Activated T-helper 17 cell treated with anti-CD3 and anti-CD28 coated beads, Interleukin-2, amount 50 U/mL, for 72 hours (primary cell): ENCODE measurements at places on chromosomes 16 and 17.

DNA sequence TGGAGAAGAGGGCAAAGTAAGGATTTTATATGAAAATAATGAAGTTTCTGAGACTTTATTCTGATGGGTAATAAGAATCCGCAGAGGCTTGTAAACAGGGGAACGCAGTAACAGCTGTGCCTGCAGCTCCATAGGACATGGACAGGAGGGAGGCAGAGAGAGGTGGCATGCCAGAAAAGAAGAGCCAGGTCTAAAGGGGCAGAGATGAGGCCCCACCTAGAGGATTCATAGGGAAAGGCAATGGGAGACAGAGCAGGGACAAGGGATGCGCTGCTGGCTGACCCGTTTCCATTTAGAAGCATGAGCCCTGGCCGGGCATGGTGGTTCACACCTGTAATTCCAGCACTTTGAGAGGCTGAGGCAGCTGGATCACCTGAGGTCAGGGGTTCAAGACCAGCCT is 340.3 kb upstream of the CDH5 start:
- no peak for ATAC-seq

DNA sequence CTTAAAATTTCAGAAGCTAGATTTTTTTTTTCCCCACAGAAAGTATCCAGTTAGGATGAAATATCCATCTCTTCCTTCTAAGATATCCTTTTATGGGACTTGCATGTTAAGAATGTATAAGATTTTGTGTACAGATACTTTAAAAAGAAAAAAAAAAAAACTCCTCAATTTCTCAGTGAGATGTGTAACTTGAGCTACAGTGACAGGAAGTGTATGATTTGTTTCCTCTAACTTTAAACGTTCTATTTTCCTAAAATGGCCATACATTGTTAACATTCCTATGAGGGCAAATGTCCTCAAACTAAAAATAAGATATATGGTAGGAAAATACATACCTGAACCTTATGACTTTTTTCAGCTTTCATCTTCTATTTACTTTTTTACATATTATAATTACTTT is 8.9 kb downstream of the FBXO47 start:
- ATAC-seq, result no peak

GRCh38 chr16:73813527-73813926 is 483.1 kb upstream of the PSMD7 start:
- no peak for ATAC-seq

GRCh38 chr16:84258266-84258665 is 18.5 kb upstream of the KCNG4 start:
- ATAC-seq, result no peak

DNA sequence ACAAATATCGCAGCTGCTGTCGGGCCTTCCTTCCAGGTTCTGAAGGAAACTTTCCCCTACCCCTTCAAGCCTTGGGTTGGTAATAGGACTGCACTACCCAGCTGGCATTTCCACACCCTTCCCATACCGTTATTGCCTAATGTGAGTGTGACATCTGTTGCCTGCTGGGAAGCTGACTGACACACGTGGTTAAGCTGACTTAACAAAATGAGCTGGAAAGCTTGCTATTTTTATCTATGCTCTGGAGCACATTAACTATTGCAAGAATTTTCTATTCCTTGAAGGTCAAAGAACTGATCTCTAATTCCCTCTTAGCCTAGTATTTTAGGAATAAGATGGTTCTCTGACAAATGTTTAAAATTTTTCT is 79.5 kb downstream of the PMP22 start:
- no peak for ATAC-seq

DNA sequence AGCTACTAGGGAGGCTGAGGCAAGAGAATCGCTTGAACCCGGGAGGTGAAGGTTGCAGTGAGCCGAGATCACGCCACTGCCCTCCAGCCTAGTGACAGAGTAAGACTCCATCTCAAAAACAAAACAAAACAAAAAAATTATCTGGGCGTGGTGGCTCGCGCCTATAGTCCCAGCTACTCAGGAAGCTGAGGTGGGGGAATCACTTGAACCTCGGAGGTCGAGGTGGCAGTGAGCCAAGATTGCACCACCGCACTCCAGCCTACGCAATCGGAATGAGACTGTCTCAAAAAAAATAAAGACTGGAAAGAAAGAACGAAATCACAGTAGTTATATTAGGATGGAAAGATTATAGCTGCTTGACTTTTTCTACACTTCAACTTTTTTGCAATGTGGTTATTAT is 18.9 kb downstream of the COG1 start:
- peak; percentile 62 for ATAC-seq

DNA sequence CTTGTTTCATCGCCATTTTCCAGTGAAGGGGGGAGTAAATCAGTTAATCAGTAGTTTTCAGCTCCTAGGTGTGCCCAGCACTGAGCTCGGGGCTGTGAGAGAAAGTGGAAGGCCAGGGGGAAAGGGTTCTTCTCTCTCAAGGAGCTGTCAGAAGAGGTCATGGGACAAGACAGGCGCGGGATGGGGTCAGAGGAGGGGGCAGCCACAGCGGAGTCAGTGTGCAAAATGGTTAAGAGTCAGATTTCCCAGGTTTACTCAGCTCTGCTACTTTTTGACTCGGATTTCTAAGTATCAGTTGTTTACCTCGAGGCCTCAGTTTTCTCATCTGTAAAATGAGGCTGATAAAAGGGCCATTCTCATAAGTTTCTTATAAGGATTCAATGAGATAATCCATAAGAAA is 4.3 kb upstream of the XYLT1 start:
- peak; percentile 79 for ATAC-seq

GRCh38 chr17:78411241-78411857 is 32.9 kb downstream of the PGS1 start:
- ATAC-seq, result no peak

DNA sequence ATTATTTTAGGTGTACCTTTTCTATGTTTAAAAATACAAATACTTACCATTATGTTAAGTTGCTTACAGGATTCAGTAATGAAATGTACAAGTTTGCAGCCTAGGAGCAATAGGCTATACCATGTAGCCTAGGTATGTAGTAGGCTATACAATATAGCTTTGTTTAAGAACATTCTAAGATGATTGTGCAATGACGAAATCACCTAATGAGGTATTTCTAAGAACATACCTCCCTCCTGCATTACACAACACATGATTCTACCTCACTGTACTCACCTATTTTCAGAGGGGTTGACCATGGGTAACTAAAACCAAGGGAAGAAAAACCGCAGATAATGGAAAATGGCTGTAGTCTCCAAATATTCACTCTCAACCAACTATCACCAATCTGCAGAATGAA is 35.3 kb upstream of the TBC1D3K start:
- ATAC-seq, result no peak

- ATAC-seq, result no peak
Observed at GRCh38 chr17:14442798-14443528, 142.1 kb downstream of the HS3ST3B1 start.

- peak; percentile 27 for ATAC-seq
Observed at GRCh38 chr17:8153957-8154607, 1.9 kb upstream of the PER1 start.

DNA sequence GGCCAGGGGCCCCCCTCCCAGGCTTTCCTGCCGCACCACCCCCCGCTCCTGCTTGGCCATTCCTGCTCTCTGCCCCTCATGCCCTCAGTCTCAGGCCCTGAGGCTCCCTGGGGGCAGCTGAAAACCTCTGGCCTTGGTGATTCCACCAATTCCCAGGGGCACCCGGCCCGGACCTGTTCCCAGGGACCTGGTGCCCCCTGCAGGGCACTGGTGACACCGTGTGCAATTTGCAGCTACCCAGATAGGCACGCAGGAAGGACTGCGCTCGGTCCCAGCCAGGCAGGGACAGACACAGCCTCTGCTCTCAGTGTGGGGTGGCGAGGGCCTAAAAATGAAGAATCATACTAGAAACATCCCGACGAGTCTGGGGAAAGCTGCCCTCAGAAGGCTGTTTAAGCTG is 13.4 kb downstream of the WFDC1 start:
- peak; percentile 26 for ATAC-seq

GRCh38 chr17:10739386-10739785 is 9.6 kb upstream of the TMEM220 start:
- no peak for ATAC-seq

GRCh38 chr16:58651965-58652348 is 22.3 kb upstream of the CNOT1 start:
- no peak for ATAC-seq

GRCh38 chr16:57022445-57022844 is 33.1 kb downstream of the NLRC5 start:
- no peak for ATAC-seq

DNA sequence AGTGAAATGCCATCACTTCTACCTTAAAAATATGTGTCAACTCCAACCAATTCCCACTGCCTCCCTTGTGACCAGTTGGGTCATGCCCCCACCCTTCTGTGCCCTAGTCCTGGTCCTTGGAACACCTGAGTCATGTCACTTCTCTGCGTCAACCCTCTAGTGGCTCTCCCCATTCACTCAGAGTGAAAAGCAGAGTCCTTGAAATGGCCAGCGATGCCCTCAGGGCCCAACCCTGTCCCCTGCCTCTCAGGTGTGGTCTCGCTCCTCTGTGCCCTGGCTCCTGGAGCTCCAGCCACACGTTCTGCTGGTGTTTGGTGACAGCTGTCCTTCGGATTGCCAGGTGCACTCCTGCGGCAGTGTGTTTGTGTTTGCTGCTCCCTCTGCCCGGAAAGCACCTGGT is 89.2 kb downstream of the SPECC1 start:
- no peak for ATAC-seq

- ATAC-seq, result no peak
Observed at GRCh38 chr16:64217789-64218535, 903.9 kb downstream of the CDH11 start.

DNA sequence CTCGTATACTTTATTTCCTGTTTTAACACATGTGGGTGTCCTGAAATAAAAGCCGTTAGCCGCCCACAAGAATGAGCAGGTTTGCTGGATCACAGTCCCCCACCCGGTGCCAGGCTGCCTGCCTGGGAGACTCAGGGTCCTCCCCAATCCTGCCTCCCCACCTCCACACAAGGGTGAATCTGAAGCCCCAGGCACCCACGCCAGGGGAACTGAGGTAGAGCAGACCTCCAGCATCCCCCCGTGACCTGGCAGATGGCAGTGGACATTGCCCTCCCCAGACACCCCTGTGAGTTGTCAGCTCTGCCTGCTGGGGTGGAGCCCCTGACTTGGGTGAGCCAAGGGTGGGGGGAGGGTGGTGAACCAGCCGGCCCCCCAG is 114.8 kb downstream of the METRNL start:
- ATAC-seq, result no peak

- no peak for ATAC-seq
Observed at GRCh38 chr17:72813481-72813880, 279.0 kb downstream of the SLC39A11 start.

- no peak for ATAC-seq
Observed at GRCh38 chr17:10622617-10623485, 34.3 kb downstream of the MYH3 start.

DNA sequence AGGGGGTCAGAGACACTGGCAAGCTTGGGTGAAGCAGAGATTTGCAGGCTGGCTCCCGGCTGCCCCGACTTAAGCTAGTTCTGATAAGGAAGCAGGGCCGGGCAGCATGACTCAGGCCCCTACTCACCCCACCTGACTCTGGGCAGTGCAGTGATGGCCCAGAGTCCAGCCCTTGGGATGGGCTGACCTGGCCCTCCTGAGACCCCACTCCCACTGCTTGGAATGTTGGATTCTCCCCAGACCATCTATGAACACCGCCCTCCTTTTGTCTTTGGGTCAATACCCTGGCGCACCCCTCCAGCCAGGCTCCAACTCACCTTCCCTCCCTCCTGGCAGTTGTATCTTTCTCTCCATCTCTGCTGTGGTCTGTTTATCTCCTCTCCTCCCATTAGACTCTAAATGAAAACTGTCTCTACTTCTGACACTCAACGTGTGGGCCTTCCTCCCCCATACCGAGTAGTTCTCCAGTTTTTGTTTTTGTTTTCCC is 21.0 kb downstream of the LGALS3BP start:
- no peak for ATAC-seq

DNA sequence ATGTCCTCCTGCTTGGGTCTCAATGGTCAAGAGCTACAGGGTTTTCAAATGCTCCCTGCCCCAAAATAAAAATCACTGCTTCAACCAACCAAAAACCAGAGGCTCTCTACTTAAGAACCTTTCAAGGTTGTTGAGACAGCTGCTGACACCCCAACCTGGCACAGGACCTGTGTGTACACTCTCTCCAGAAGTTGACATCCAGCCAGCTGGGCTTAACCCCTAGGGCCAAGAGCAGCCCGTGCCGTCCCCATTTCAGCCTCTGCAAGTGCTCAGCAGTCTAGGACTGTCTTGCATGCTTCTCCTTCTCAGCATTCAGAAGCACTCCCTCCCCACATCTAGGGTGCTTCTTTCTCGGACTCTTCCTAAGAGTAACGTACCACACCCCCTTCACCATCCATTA is 59.0 kb upstream of the TRAP1 start:
- no peak for ATAC-seq

DNA sequence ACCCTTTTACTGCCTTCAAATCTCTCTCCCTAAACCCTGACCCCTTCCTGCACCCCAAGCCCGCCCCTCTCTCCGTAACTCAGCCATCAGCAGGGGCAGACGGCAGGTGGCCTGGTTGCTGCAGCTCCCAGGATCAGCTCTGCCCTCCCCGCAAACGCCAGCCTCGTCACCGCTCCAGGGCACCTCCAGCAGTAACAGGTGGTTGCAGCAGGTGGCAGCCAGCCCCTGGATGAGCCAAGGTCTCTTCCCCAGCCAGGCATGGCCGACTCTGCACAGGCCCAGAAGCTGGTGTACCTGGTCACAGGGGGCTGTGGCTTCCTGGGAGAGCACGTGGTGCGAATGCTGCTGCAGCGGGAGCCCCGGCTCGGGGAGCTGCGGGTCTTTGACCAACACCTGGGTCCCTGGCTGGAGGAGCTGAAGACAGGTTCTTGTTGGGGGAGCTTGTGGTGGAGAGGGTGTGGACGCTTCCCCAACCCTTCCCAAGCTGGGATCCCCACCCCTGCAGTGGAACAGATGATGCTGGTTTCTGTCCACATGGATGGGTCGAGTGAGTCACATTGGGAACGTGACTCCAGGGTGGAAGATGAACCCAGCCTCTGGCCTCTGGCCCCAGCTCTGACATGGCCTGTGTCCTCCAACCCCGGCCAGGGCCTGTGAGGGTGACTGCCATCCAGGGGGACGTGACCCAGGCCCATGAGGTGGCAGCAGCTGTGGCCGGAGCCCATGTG is 558 bp downstream of the HSD3B7 start:
- peak; percentile 30 for ATAC-seq

GRCh38 chr17:29215717-29216116 is 30.9 kb upstream of the CRYBA1 start:
- no peak for ATAC-seq

GRCh38 chr17:62714016-62714777 is 86.7 kb downstream of the MRC2 start:
- ATAC-seq, result no peak

GRCh38 chr17:78146881-78147280 is 696 bp downstream of the C17orf99 start:
- ATAC-seq, result no peak

DNA sequence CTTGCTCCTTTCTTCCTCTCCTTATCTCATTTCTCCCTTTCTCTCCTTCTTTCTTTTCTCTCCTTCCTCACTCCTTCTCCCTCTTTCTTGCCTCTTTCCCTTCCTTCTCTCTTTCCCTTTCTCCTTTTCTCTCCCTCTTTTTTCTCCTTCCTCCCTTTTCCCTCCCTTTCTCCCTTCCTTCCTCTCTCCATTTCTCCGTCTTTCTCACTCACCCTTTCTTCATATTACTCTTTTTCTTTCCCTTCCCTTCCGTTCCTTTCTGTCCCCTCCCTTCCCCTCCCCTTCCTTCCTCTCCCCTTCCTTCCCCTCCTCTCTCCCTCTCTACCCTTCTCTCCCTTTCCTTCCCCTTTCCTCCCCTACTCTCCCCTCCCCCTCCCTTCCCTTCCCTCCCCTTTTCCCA is 240.8 kb downstream of the HS3ST3B1 start:
- no peak for ATAC-seq
